ENCODE measurements at places on chromosomes 12 and 14.

- DNase-seq = peak; percentile 75
Observed at GRCh38 chr12:118135788-118136558, at the start of gene PEBP1. TSS of gene PEBP1 (plus strand) at chr12:118136124. CDS start at chr12:118136210, 86 bp downstream.

DNA sequence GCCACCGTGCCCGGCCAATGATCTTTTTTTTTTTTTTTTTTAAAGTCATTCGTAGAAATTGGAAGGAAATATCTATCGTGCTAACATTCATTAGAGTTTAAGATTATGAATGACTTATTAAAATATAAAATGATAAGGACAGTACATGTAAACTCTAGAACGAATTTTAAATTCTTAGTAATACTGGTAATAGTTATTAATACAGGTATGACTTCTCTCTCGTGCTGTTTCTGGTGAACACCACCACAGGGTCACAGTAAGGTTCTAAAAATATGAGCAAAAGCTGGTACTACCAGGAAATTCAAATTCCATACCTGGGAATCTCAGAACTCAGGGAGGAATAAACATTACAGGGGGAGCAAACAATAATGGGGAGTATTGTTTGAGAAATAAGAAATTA, 26.2 kb downstream of the WNK1 start:
- no peak for DNase-seq

DNA sequence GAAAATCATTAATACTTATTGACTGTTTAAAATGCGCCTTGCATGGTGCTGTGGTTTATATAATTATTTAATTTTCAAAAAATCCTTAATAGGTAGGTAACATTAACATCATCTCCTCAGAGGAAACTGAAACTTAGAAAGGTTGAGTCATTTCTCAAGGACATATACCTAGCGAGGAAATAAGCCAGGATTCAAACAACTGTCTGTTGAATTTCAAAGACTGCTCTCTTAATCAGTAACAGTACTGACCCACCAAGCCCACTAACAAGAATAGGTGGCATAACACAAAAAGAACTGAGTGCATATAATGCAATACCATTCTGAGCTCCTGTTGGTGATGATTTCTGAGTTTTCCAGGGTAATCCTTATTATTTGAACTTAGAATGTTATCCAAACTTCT, 174.3 kb downstream of the SOX5 start:
- DNase-seq = no peak

- no peak for DNase-seq
Observed at GRCh38 chr14:50740856-50741255, 72.8 kb upstream of the SAV1 start.

DNA sequence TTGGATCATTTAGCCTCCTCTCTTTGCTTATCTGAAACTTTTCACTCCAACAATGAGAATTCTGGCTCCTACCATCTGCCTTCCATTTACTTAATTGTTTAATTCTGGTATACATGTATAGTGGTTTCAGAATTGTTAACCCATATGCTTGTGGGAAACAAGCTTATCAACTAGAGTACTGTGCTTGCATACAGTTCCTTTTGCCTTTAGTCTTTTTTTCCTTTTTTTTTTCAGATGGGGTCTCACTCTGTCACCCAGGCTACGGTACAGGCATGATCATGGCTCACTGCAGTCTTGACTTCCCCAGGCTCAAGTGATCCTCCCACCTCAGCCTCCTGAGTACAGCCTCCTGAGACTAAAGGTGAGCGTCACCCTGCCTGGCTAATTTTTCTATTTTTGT, 153.8 kb upstream of the LHX5 start:
- DNase-seq = no peak

- no peak for DNase-seq
Observed at GRCh38 chr12:16563504-16563903, 42.5 kb downstream of the LMO3 start.

GRCh38 chr14:93906341-93907329, 20.5 kb upstream of the FAM181A start:
- DNase-seq = peak; percentile 57

- DNase-seq = peak; percentile 27
Observed at GRCh38 chr12:25249931-25250738, 594 bp downstream of the KRAS start.

DNA sequence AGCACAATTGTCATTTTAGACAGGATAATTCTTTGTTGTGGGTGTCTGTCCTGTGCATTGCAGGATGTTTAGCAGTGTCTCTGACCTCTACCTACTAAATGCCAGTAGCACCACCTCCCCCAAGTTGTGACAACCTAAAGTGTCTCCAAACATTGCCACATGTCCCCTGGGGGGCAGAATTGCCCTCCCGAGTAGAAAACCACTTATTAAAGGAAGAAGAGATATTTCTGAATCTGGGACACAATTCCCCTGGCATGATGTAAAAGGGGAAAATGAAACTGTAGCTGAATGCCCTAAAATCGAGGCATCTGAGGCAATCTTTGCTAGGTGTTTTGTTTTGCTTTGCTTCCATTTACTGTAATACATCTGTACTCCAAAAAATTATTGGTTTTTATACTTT, 116.8 kb upstream of the NAP1L1 start:
- DNase-seq = no peak

- no peak for DNase-seq
Observed at GRCh38 chr12:51399891-51400290, 8.7 kb upstream of the GALNT6 start.

DNA sequence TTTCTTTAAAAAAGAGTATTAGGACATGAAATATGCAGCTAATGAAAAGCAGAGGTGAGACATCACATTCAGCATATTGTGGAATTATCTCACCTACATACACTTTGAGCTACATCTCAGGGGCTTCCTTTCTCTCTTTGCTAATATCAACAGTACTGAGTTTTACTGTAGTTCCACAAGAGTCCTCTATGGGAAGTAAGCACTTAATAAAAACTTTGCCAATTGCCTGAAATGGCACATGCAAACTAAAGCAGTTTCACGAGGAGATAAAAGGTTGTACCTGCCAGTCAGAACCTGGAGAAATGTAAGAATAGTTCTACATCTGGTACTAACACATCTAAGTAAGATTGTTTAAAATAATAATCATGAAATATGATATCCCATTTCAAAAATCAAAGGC, 73.5 kb upstream of the GPHB5 start:
- DNase-seq = no peak

GRCh38 chr14:99188731-99189191, 83.2 kb downstream of the BCL11B start:
- DNase-seq = no peak

DNA sequence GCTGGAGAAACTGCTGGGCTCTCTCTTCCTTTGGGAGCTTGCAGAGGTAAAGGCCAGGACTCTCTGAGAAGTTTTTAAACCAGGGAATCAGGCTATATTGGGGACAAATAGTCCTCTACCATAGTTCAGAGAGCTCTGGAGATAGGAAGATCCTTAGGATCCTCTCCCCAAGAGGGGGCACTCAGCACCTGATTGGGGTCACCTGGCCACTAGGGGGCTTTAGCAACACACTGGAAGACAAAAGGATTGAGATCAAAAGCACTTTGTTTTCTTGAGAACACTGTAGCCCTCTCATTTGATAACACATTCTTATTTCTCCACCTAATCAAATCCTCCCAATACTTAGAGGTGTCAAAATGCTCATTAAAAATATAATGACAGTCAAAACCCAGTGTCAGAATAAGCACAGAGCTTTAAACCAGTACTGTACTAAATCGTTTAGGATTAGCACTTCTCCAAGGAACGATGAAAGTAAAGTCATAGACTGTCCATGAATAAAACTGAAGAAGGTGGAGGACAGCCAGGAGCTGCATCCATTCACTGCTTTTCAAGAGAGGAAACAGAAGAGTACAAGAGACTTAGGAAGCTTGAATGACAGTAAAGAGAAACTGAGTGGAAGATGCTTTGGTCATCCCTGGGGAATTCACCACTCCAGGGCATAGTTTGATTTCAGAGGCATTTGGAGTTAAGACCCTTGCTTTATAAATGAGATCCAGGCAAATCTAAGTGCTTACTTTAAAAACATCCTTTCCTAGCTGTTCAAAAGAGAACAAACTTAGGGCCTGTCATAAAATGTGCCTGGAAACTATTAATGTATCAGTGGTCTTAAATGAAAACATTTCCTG, 26.5 kb downstream of the BMP4 start:
- DNase-seq = no peak

DNA sequence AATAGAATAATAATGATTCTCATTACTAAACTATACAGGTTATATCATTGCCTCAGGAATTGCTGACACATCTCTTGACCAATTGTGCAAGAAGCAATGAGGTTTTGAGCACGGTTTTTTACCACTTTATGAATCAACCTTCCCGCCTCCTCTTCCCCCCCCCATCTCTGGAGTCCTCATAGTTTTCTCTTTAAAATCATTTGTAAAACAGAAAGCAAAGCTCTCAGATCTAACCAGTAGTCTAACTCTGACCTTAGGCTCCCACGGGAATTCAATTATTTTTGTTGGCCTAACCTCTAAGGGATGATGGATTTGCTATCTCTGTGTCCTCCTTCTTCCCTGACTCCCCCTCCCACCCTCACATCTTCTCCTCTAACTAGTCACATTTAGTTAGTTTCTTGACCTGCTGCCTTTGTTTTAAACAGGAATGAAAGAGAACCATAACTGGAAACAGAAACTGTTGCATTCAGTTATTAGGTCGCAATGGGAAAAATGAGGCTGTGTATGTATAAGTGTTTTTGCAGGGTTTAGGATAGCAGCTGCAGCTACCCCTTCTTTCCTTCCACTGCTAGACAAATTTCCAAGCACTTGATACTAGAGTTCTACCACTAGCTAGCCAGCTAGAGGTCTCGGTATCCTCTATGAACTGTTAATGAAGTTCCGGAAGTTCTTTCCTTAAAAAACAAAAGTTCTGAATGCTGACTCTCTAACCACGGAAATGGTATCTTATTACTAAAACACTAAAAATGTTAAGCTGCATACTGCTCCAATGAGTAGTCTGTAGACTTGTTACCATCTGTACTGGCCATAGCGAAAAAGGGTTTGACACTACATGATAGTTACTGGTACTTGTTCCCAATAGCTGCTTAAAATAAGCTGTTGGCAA, 65.4 kb downstream of the TAOK3 start:
- no peak for DNase-seq

- DNase-seq = no peak
Observed at GRCh38 chr14:51605575-51605974, 46.1 kb upstream of the FRMD6 start.

DNA sequence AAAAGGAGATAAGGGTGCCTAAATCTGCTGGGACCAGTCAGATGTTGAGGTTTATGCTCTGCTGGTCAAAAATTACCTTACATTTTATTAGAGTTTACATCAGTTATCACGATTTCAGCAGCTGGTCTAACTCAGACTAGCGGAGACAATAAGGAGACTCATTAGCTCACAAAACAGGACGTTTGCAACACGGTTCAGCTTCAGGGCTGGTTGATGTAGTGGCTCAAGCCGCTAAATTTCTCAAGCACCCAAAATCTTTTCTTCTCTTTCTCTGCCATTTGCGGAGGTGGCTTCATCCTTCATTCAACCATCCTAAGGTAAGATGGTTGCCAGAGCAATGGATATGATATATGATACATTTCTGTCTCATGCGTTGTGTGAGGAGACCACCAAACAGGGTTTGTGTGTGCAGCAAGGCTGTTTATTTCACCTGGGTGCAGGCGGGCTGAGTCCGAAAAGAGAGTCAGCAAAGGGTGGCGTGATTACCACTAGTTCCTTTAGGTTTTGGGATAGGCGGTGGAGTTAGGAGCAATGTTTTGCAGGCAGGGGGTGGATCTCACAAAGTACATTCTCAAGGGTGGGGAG, 30.3 kb upstream of the CLIP1 start:
- DNase-seq = no peak

GRCh38 chr14:93185349-93185720, 218 bp downstream of the LYSET start:
- no peak for DNase-seq

DNA sequence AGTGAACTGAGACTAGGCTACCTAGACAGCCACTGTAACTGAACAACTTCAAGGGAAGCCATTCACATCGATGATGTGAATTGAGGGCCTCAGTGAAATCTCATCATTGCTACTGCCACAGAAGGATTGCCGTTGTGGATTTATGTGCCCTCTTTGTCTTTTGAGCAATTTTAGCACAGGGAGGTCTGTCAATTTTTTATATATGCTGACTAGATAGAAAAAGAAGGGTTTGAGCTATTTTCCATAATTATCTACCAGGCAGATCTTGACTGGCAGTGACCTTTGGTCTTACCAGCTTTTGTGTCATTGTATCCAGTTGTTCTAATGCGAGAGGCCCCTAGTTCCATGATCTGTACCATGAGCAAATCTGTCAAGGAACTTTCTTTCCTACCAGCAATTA, 179.4 kb downstream of the ERC1 start:
- DNase-seq = no peak

- DNase-seq = no peak
Observed at GRCh38 chr12:132450418-132451171, 39.4 kb upstream of the FBRSL1 start.

GRCh38 chr12:120625557-120626419, 14.6 kb upstream of the CABP1 start:
- no peak for DNase-seq

DNA sequence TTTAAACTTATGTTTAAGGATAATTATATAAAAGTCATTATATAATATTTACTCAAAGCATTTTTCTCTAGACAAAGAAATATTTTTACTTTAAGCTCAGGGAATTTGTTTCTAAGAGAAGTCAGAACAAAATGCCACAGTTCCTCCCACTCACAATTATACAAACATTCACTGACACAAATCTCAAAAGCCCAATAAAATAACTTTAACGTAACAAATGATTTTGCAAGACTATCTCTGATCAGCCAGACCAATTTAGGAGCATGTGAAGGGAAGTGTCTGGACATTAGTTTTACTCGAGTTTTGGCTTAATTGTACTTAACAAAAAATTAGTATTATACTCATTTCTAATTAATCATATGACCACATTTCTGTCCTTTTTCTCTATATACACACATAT, 41.2 kb downstream of the COCH start:
- DNase-seq = no peak

DNA sequence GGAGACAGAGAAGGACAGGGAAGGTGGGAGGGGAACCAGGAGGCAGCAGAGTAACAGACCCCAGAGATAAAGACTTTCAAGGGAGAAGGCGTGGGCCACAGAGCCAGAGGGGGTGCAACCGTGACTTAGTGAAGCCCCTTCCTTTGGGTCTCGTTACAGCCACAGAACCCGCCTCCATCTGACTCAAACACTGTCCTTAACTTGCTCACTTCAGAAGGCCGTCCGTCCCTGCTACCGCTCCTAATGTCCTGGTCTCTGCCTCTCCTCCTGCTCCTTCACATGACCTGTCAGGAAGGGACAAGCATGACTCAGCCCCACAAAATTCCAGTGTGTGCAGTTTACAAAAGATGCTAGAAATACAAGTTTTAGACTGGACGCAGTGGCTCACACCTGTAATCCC, 18.0 kb downstream of the RIMBP2 start:
- no peak for DNase-seq

- no peak for DNase-seq
Observed at GRCh38 chr14:63928744-63929174, 76.0 kb downstream of the SYNE2 start.

DNA sequence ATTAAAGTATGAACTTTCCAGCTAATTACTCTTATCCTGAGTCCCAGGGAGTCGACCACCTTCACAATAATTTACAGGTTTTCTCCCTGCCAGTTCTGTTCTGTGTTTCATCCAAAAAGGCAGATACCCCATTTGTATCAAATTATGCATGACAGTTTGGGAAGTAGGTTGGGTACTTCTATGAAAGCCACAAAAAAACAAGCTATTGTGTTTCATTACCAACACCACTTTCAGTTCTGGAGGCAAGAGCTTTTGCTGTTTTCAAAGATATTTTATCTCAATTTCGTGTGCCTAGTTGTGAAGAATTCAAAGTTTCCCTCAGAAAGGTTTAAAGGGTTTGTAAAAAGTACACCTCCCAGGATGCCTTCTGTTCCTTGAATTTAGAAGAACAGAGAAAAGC, 557.4 kb downstream of the FLRT2 start:
- DNase-seq = no peak

GRCh38 chr12:104467346-104467837, 10.6 kb downstream of the CHST11 start:
- DNase-seq = no peak

Measured in neuronal stem cell (in vitro differentiated cells).